Urothelium cell line (cell line): ENCODE measurements at places on chromosomes 5 and 9.

GRCh38 chr9:13975611-13976290 lies 338.2 kb downstream of the NFIB start:
- DNase-seq, result no peak

GRCh38 chr9:7265181-7265580 lies 507.4 kb downstream of the KDM4C start:
- no peak for DNase-seq

GRCh38 chr5:151447174-151448037 lies at the start of gene SLC36A1:
Gene SLC36A1 (plus strand): TSS chr5:151447603. CDS start chr5:151458793, 11,190 bp downstream.
- peak; percentile 96 for DNase-seq

- no peak for DNase-seq
These were observed 12.3 kb downstream of the PAPPA start for GRCh38 chr9:116165912-116166311.

GRCh38 chr9:72353455-72354116 lies 11.4 kb downstream of the ZFAND5 start:
- DNase-seq, result no peak

DNA sequence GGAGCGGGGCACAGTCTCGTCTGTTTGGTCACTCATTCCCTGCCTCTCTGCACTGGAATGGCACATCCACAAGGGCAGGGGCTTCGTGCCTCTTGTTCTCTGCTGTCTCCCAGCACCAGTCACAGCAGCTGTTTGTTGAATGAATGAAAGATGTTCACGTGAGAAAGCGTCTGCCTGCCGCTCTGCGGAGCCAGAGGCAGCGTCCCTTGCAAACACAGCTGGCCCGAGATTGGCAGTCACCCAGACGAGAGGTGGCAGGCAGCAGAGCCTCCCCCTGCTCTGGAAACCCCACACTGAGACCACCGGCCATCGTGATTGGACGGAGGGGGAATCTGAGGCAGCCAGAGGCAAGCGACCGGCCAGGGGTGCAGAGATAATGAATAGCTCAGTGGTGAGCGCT lies 6.0 kb upstream of the FAM163B start:
- no peak for DNase-seq

DNA sequence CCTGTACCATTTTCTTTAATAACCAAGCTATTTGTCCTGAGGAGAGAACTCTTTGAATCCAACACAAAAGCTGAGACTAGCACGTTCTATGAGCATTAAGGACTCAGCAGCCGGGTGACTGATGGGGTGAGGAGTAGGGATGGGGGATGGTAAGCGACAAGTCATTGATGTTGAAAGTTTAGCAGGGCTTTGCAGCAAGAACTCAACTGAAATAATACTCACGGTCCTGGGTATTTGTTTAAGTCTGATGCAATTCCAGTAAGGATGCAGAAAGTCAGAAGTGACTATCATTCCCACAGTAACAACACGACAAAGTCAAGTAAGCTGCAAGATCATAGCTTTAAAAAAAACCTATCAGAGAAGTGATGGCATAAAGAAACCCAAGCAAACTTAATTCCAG lies 131.1 kb downstream of the ACTL7B start:
- no peak for DNase-seq

DNA sequence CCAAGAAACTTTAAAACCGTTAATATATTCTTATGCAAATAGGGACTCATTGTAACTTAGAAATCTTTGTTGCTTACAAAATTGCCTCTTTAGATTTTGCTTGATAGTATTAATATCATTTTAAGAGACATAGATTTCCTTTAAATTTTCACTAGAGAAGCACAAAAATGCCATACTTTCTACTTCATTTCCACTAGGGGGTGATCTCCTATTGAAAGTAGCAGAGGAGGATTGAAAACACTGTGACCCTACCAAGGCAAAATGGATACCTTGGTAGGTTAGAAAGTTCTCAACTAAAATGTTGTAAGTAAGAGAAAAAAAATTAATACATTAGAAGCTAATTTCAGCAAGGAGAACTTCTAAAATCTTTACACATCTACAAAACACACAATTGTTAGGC lies 204.9 kb downstream of the CHSY3 start:
- peak; percentile 17 for DNase-seq

DNA sequence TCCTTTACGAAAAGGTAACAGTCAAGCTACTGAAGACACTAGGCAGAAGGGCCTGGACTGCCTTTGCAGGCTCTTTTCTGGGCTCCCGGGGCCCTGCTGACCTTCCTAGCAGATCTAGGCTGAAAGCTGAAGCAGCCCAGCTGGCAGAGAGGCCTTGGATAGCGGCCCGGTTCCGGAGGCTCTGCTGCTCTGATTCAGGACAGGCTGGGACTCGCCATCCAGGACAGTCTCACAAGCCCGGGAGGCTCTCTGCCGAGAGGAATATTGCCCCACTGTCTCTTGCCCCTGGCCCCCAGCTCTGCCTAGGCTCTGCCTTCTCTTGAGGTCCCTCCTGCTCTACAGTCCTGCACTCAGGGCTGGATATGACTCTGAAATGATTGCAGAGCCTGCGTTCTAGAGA lies 67.8 kb downstream of the PSD2 start:
- DNase-seq, result no peak

DNA sequence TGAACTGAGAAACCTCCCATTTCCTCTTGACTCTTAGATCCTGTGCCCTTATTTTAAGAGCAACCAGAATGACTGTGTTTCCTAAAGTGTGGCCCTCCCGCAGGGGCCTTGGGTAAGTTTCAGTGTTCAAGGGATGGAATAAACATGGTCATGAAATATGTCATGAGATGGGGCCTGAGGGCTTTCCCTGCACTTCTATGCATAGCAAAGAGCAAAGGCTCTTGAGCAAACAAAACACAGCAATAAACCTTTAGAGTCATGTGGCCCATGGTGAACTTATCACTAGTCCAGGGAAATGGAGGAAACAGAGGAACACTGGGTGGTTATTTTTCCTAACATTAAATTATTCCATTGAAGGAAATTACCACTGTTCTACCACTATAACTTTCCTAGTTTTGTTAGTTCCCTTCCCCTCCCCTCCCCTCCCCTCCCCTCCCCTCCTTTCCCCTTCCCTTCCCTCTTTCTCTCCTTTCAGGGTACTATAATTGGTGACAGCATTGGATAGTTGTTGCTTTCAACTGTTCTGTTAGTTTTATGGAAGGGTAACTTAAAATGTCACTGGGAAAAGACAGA lies 72.4 kb downstream of the CTSL start:
- DNase-seq, result no peak

DNA sequence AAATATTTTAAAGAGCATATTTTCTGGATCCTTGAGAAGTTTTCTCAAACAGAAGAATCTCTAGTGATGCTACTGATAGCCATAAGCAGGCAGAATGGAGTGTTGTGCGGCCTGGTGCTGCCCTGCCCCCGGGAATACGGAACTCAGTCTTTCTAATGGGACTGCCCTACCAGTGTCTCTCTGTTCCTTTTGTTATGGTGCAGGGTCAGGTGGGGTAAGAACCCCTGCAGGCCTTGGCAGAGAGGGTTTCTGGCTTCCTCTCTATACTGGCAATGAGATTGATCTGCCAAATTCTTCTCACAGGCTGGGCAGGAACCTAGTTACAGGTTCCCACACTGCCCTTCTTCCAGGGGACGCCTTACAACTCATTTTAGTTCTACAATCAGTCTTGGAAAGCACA lies 2.6 kb downstream of the IL5 start:
- no peak for DNase-seq

- no peak for DNase-seq
These were observed 2.5 kb upstream of the SSBP2 start for GRCh38 chr5:81753429-81753828.

GRCh38 chr9:79164406-79164805 lies 407.4 kb upstream of the TLE4 start:
- no peak for DNase-seq

DNA sequence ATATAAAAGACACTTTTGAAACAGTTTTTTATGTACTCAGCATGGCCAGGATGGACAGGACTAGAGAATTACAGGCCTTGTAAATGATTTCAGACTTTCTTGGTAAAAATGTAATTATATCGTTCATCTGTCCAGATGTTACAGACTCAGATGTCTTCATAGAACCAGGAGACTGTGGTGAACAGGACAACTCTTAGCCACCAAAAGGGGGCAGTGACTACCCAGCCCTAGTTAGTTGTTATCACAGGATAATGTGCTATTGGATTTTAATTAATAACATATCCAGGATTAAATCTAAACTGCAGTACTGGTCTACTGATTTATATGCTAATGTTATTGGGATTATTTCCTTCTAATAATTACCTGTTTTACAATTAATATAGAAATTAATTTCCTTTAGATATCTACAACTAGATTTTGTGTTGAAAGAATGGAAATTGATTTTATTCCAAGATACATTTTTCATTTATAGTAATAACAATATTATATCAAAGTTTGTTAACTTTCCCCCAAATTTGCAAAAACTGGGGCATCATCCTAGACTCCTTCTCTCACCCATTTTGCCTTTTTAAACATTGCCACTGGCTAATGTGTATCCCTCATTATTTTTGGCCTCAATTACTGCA lies 99.4 kb downstream of the MTREX start:
- peak; percentile 16 for DNase-seq

- DNase-seq, result no peak
These were observed 104.9 kb upstream of the ZNF618 start for GRCh38 chr9:113771199-113771598.

- DNase-seq, result no peak
These were observed 2.2 kb downstream of the NR6A1 start for GRCh38 chr9:124768750-124769548.

DNA sequence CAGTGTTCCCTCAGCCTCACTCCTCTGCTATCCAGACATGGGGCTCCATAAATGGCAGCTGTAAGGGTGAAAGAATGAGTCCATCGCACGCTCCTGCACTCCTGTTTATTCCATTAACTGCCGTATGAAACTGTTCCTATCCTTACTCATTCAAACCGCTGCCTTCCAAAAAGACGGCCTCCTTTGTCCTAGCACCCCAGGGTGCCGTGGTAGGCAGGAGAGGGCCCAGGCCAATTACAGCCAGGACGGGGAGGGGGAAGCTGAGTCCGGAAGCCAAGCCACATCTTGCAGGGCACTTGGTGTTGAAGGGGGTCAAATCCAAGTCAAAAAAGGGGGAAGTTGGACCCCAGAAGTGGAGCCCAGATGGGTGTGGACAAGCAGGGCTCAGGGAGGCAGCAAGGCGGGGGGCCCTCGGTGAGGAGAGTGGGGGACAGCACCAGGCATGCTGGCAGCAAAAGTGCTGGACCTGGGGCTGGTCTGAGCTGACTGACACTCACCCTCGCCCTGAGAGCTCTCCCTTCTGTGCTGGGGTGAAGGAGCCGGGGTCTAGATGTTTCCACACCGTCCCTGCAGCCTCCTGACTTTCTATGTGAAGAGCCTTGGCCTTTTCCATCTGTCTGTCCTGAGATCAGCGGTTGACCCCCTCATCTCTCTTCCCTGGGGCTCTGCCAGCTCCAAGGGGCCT lies 63.3 kb downstream of the COL23A1 start:
- DNase-seq, result no peak

GRCh38 chr5:15794052-15794985 lies 294.3 kb downstream of the FBXL7 start:
- no peak for DNase-seq

GRCh38 chr5:164763206-164763605 lies 1257.8 kb downstream of the MAT2B start:
- DNase-seq, result no peak

- no peak for DNase-seq
These were observed 608.6 kb upstream of the DAB2 start for GRCh38 chr5:40033411-40033810.

GRCh38 chr5:98173334-98173733 lies 600.1 kb upstream of the RGMB start:
- no peak for DNase-seq

- DNase-seq, result no peak
These were observed 199.8 kb downstream of the GDNF start for GRCh38 chr5:37640088-37640487.

DNA sequence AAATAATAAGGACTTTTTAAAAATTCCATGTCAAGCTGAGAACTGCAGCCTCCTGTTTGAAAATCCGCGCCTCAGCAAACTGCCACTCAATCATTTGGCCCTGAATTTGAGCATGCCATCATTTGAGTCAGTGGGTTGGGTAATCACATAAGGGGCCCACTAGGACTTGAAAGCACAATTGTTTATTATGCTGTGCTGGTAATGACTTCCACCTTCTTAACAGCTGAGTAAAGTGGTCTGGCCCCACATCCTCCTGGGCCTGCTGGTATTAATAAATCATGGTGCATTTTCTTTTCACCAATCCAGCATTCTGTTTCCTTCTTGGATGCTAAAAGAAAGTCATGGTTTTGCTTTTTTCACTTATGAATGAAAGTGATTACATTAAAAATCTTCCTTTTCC lies 103.0 kb upstream of the CTSL start:
- no peak for DNase-seq

GRCh38 chr5:10264604-10265003 lies 14.5 kb downstream of the CCT5 start:
- no peak for DNase-seq

DNA sequence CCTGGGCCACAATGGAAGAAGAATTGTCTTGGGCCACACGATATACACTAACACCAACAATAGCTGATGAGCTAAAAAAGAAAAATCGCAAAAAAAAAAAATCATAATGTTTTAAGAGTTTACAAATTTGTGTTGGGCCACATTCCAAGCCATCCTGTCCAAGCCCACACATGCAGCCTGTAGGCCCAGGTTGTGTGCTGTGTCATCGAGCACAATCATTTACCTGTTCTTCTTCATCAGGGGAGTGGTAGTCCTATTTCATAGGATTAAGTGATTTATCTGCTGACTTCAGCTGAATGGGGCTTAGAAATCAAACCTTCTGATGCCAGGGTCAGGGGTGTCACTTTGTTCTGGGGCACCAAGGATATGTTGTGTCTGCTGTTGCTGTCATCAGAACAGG lies 44.6 kb upstream of the ELL2 start:
- no peak for DNase-seq

DNA sequence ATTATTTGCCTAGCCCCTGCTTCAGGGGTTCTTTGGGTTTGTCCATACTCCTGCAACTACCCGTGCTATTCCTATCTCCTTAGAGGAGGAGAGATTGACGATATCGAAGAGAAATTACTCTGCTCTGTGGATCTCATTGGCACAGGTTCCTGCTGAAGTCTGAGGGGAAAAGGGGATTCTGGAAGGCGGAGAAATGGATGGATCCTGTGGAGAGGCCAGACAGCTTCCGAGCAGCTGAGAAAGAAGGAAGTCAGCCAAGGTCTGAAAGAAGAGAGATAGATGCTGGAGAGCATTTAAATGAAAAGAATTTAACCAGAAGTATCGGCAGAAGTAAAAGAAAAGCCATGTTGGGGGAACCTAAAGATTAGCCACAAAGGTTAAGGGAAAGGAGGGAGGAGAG lies 40.4 kb upstream of the SPATA31C2 start:
- DNase-seq, result no peak

DNA sequence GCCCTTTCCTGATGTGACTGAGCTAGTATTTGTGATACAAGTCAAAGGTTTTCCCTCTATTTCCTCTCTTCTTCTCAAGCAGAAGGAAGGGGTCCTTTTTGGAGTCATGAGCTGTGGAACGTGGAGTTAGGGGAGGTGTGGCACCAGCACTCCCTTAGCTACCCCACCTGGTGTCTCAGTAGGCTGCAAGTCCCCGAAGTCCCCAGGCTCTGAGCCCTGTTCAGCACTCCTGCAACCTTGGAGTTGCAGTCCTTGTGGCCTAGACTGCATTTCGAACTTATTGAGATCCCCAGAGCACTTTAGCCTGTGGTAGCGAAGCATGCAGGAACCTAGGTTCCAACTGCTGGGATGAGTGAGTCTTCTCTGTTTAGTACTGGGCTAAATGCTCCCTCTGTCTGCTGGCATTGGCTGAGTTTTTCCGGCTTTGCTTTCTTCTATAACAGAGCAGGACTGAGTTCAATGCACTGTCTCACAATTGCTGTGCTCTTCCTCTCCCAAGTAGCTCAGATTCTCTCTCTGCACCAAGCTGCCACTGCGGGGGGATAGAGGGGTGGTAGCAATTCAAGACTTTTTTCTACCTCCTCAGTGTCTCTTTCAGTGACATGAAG lies 600.7 kb upstream of the CDH9 start:
- DNase-seq, result no peak
